ENCODE measurements at places on chromosomes 7 and 10. TPM values are rescaled to one million over a fixed set of nuclear protein-coding genes. Genes with fewer than 3 reads are reported as not detected.

MUC3A gene
- polyA plus RNA-seq = 6.9 TPM

DNA sequence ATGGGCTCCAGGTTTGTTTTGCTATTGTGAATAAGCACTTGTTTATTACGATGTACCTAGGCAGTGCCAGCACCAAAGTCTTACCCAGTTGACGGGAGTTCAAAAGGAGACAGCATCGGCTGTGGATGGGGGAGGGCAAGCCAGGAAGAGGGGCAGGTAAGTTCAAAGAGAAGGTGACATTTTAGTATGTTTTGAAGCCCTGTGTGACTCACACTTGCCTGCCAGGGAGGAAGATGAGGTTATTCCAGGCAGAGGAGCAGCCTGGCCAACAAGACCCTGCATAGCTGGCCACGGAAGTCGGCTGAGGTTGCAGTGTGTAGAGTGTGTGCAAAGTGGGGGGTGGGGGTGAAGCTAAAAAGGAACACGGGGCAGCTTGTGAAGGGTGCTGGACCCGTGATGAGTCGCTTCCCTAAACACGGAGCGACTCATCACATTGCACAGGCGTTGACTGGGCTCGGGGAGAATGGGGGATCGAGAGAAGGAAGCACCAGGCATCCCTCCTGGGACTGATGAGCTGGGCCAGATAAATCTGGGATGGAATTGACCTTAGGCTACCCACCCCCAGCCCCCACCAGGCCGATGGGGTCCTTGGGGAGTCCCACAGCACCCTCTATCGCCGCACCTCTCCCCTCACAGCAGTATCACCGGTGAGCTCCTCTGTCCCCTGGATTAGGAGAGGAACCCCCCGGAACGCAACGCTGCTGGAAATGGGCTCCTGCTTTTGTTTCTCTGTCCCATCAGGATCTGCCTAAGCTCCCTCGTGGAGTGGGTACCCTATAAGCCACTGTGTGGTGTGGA is 97.9 kb upstream of the IKZF1 start:
- no peak for DNase-seq

DNA sequence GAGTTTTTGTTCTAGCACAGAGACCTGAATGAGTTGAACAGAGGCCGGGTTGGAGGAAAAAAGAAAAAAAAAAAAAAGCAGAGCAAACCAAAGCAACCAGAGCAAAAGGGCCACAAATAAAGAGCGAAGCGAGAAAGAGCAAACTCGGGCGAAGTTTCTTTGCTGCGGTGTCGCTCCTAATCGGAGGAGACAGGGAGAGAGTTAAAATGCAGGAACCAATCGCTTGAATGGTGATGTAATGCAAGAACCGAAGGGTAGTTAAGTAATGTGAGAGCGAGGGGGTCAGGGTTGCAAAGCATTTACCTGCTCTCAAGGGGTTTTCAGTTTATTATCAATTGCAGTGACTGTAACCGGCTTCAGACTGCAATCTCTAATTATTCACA is 271.7 kb downstream of the TRIL start:
- peak; percentile 5 for DNase-seq

DNA sequence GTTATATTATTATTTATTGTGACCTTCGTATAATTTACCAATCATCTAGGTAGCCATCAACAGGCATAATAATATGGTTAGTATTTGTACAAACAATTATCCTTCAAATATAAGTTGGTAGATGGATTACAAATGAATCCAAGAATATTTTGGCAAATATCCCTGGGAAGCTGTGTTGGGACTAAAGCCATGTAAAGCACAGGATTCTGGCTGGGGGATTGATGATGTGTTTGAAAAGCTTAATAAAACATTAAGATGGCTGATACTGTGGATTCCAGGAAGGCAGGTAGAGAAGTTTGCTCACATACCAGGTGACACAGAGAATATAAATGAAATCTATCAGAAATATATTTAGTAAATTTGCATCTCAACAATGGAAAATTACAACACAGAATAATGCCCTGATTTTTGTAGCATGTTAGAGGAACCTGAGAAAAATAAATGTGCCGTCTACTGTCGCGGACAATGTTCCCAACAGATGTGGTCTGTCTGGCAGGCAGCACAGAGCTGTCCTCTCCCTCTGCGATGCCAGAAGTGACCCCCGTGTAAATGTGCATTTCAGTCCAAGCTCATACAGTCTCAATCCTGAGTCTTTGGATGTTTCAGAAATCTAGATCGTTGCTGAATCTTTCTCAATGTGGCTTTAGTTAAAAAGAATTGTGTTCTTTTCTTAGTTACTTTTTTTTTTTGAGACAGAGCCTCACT is 125.0 kb downstream of the TEX36 start:
- DNase-seq = no peak

GRCh38 chr10:113316506-113316905 is 236.3 kb upstream of the HABP2 start:
- no peak for DNase-seq

- DNase-seq = no peak
These were observed 136.3 kb downstream of the POLR1F start for GRCh38 chr7:19572566-19572965.

TMEM273 gene
- not detected for polyA plus RNA-seq

TNS3 gene
- polyA plus RNA-seq = 107 TPM

TAC1 gene
- polyA plus RNA-seq = not detected

- no peak for DNase-seq
These were observed 115.2 kb downstream of the HIP1 start for GRCh38 chr7:75623390-75624133.

- peak; percentile 51 for DNase-seq
These were observed 635 bp downstream of the ZNF12 start for GRCh38 chr7:6705959-6706665.

ALOX5 gene
- polyA plus RNA-seq = 0.40 TPM

- DNase-seq = no peak
These were observed 395.8 kb upstream of the ZMIZ1 start for GRCh38 chr10:78672918-78673317.

DNA sequence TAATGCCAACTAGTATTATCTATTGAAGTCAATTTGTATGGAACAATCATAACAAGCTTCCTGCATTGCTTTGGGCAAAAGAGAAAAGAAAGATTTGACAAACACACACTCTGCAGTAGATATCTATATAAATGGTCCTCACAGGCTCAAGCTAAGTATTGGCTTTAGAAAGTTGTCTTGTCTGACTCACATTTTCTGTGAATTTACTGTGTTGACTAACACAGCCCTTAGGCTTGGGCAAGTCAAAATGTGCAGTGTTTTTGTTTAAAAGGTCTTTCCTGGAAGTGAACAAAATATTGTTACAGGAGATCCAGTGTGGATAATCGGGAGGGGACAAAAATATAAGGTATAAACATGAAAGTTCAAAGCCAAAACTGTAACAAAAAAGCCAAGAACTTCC is 194.4 kb downstream of the RELN start:
- DNase-seq = no peak

GRCh38 chr7:86937363-86937878 is 122.0 kb downstream of the ELAPOR2 start:
- no peak for DNase-seq

CFAP70 gene
- polyA plus RNA-seq = 0.32 TPM

GRCh38 chr10:110615057-110615747 is 28.9 kb upstream of the RBM20 start:
- DNase-seq = no peak

ZNF736 gene
- 0.01 TPM for polyA plus RNA-seq

DNA sequence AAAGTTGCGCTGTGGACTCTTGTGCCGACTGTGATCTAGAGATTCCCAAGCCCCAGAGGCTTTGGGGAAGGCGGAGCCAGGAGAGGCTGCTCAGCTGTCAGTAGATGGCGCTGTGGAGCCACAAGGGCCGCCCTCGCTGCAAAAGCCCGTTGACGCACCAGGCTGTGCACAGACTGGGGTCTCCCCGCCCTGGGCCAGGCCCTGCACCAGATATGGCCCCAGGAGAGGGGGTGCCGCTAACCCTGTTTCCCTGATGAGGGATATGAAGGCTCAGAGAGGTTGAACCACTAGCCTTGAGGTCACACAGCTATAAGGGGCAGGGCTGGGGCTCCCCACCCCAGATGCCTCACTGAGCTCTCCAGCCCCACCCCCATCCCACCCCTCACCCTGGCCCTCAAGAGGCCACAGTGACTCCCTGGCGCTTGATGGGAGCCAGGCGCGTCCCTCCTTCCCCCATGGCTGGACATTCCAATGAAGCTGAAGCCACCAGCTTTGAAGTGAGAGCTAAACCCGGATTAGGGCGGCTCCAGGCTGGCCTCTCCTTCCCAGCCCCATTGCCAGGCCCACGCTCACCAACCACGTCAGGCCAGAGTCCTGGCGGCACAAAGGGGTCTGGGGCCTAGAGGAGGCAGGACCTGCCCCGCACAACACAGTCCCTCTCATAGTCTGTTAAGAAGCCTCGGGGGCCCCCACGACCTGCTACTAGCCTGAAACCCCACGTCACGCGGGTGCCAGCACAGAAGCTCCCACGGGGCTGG is 26.4 kb downstream of the MYL10 start:
- DNase-seq = peak; percentile 78

DNA sequence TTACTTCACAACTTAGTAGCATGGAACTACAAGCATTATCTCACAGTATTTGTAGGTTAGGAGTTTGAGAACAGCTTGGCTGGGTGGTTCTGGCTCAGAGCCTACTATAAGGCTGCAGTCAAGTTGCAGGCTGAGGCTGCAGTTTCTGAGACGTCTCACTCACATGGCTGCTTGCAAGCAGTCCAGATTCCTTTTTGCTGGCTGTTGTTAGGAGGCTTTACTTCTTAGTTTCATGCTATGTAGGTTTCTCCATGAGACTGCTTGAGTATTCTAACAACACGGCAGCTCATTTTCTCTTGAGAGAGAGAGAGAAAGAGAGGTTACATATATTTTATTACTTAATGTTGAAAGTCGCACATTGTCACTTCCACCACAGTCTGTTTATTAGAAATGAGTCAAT is 1073.9 kb downstream of the NXPH1 start:
- DNase-seq = no peak

GRCh38 chr10:122097935-122098334 is 109.0 kb downstream of the TACC2 start:
- DNase-seq = no peak

HOXA5 gene
- polyA plus RNA-seq = 2.9 TPM

Measured in A549 (cell line).